Putamen (tissue), 1 donor: ENCODE measurements at places on chromosomes 4 and X.

- DNase-seq, result no peak
Measured at GRCh38 chr4:2930758-2931511, 32.3 kb downstream of the NOP14 start.

DNA sequence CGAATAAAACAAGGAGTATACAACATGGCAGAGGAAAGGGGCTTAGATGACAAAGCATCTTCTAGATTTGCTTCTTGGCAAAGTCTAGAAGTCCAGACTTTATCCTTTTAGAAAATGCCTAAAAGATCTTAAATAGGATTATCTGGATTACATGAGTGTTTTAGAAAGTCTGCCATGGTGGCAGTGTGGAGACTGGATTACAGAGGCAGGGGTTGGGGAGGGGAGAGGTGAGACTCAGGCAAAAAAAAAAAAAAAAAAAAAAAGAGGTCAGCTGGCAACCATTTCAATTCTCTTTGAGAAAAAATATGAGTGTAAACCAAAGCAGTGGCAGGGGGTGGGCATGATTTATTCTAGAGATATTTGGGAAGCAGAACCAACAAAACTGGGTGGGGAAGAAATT lies 17.4 kb downstream of the ZNF827 start:
- no peak for DNase-seq

GRCh38 chr4:87541956-87542709 lies 13.0 kb upstream of the SPARCL1 start:
- DNase-seq, result no peak

- no peak for DNase-seq
Measured at GRCh38 chr4:174086829-174087799, 196.4 kb downstream of the FBXO8 start.

DNA sequence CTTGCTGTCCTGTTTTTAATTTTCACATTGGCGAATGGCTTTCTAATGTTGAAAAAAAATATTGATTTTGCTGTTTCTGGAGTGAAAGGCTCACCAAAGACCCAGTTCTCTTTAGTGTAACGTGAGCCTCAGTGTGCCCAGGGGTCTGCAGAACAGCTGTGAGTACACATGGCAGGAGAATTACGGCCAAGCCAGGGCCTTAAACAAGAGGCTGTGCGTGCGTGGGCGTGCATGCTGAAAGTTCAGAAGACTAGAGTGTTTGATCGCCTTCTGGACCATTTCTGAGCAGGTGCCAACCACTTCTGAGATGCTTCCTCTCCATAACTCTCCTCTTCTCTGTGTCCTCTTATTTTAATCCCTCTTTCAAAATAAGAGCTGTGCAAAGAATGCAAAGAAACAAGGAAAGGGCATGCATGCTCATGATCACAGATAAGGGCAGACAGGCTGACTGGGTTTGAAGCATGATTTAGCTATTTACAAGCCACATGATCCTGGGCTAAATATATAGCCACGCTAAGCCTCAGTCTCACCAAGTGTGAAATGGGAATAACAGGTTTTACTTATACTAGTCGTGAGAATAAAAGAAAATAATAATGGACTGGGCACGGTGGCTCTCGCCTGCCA lies 9.9 kb downstream of the PHEX start:
- DNase-seq, result no peak

- no peak for DNase-seq
Measured at GRCh38 chr4:105631818-105632400, 76.6 kb downstream of the INTS12 start.

DNA sequence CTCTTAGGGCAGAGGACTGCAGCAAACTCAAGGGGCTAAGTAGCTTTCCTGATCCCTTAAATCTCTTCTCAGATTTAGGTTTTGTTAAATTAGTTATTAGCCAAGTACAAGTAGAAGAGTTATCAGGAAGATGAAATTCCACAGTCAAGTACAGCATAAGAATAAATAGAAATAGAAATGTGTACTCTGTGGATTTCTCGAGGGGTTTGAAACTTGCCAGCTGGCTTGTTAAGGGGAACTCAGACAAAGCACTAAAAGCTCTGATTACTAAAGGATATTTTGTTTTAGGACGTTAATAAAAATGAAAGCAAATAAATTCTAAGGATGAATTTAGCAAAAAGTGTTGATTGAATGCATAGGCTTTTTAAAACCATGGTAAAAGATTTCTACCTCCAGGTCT lies 654.6 kb downstream of the RAPGEF2 start:
- DNase-seq, result no peak

GRCh38 chr4:89765966-89766365 lies 71.0 kb downstream of the SNCA start:
- peak; percentile 35 for DNase-seq

DNA sequence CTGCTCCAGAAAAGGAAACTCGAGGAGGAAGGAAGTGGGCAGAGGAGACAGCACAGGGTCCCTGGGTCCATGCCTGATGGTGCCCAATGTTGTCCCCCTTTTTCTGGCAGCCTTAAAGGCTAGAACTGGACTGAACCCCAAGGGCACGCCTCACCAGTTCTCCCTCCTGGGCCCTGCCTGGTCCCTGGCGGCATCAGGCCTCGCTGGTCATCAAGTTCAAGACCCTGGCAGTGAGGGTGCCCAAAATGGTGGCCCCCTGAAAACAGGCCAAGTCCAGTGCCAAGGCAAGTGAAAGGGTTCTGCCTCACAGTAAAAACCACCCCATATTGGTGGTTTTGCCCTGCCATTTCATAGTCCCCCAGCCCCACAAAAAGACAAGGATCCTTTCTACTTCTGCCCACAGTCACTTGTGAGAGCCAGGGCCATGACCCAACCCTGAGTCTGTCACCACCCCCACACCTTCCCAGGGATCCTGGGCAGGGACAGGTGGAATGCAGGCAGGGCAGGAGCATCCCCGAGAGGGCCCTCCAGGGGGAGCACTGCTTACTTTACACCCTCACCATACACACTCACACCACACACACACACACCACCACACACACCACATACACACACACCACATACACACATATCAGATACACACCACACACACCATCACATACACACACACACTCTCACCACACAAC lies 107.6 kb downstream of the DCTD start:
- DNase-seq, result no peak

DNA sequence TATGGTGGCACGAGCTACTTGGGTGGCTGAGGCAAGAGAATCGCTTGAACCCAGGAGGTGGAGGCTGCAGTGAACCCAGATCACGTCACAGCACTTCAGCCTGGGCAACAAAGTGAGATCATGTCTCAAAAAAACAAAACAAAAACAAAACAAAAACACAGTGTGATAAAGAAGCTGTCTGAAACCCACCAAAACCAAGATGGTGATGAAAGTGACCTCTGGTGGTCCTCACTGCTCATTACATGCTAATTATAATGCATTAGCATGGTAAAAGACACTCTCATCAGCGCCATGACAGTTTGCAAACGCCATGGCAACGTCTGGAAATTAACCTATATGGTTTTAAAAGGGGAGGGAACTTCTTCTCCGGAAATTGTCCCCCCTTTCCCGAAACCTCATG lies 29.4 kb upstream of the OPHN1 start:
- peak; percentile 19 for DNase-seq
